Brain microvascular endothelial cell (primary cell): ENCODE measurements at places on chromosomes 6 and 20.

DNA sequence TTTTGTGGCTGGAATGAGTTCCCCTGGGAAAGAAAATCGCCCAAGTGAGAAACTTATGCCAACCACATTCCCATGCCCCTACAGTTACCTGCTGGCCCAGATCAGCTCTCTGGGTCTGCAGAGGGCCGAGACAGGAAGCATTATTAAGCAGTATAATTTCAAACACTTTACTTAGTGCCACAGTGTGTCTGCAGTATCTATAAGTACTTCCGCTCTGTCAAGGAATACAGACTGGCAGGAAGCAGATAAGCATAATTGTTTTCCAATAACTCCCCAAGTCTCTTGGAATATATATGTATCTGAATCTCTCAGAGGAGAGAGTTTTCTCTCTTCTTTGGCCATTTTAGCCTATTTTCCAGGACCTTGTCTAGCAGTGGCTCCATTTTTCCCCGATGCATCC, 24.9 kb downstream of the SAYSD1 start:
- DNase-seq, result no peak

- no peak for DNase-seq
These were observed 40.9 kb downstream of the PDYN start for GRCh38 chr20:1952737-1953530.

GRCh38 chr20:62702895-62703852, 5.5 kb upstream of the NTSR1 start:
- DNase-seq, result peak; percentile 85

DNA sequence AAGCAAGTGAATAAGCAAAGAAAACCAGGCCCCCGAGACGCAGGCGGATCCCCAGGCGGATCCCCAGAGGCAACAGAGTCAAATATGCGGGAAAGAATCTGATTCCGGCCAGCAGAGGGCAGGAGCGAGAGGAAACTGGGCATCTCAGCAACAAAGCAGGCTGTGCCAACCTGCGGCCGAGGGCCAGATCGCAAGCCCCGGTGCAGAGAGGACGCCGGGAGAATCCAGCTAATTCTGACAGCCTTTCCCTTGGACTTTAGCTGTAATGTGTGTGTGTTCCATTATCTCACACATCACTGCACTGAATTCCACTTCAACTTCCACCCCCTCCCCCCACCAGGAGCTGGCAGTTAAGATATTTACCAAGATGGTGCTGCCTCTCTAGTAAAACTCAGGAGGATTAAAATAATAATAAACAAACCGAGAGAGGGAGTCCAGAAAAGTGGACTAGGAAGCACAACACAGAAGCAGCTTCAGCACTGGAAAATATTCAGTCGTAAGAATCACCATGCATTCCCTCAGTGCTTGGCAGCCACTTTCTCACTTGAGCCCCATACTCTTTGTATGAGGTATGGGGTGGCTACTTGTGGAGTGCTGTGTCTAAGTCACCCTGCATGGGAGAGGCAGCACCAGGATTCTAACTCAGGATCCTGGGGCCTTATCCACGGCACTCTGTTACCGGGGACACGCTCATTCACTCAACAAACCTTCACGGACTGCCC, 66.2 kb upstream of the SNX9 start:
- DNase-seq, result peak; percentile 82

DNA sequence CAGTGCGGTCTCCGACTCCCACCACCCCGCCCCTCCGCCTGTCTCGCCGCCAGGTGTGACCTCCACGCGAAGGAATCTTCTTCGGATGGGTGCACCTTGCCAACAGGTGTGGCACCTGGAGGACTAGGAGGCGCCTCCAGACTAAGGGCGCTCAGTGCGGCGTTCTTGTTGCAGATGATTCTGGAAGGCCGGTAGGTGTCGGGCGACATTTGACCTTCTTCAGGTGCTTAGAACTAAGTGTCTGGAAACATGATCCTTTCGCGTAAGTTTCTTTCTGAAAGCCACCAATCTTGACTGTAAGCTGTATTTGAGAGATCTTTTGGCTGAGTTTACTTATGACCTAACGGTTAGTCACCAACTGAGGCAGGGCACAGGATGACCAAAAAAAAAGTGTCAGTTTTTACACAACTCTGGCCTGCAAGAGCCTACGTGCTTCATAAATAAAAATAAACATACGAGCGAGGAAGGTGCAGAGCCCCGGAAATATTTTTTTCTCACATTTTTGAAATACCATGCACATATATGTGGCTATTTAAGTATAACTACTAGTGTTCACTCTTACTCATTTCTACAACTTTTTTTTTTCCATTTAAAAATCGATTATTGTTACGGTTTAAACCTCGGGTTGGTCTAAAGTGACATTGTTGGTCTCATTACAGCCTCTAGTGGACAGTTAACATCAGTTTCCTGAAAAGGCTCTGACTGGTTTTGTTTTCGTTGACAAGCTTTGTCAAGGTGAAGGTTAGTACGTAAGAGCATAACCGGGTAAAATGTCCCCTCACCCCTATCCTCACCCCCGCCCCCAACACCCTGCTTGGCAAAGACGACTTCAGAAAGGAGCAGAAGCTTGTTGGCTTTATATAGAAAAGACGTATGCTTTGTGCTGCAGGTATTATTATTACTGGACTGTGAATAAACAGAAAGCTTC, 1.6 kb upstream of the ATXN1 start:
- DNase-seq, result peak; percentile 83

GRCh38 chr6:150486048-150486447, 113.6 kb upstream of the PLEKHG1 start:
- peak; percentile 24 for DNase-seq

DNA sequence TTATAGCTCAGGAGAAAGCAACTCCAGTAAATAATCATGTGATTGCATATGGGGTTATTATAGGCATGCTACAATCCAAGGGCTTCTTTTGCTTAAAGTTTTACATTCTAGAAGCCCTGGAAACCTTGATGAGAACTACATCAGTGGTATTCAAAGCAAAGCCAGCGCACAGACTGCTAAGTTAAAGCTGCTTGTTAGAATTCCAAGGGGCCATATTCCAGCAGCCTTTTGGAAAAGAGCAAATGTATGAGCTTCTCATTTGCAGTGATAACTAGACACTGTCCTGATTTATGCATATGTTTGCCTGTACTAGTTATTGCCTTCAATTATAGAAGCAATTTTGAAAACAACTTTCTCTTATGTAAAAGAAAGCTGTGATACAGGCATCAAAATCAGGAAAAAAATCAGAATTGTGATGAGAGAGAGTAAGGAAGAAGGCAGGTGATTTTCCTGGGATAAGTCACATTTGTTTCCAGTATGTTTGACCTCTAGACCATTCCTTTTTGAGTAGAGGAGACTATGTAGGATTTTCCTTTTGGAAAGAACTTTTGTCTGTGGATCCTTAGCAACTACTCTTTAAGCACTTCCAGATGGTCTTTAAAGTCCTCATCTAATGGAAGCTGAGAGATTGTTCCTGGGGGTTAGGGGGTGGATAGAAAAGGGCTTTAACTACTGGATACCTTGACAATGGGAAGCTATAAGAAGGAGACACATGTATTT, 159.2 kb downstream of the PLCB4 start:
- DNase-seq, result no peak

GRCh38 chr6:41976794-41977484, 35.3 kb upstream of the CCND3 start:
- peak; percentile 86 for DNase-seq

GRCh38 chr20:53826597-53827291, 233.1 kb upstream of the ZNF217 start:
- DNase-seq, result no peak
